ENCODE measurements at places on chromosomes 6 and 20.

- DNase-seq = no peak
These were observed 46.8 kb downstream of the KCNB1 start for GRCh38 chr20:49435639-49436038.

GRCh38 chr6:104682722-104683643, 176.7 kb downstream of the HACE1 start:
- DNase-seq = no peak

DNA sequence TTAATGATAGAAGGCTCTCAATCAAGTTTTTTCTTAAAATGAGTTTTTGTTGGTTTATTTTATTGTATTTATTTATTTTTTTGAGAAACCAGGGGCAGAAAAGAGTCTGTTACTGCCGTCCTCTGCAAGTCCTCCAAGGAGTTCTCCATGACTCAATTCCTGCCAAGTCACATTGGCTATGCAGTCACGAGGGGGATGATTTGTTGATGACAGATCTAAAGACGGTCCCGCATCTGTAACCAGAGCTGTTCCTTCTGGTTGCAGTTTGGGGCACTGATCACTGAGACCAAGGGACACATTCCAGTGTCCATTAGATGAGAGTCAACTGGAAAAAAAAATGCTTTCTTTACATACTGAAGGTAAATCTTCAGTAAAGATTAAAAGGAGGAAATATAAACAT, 13.9 kb upstream of the TSHZ2 start:
- no peak for DNase-seq

DNA sequence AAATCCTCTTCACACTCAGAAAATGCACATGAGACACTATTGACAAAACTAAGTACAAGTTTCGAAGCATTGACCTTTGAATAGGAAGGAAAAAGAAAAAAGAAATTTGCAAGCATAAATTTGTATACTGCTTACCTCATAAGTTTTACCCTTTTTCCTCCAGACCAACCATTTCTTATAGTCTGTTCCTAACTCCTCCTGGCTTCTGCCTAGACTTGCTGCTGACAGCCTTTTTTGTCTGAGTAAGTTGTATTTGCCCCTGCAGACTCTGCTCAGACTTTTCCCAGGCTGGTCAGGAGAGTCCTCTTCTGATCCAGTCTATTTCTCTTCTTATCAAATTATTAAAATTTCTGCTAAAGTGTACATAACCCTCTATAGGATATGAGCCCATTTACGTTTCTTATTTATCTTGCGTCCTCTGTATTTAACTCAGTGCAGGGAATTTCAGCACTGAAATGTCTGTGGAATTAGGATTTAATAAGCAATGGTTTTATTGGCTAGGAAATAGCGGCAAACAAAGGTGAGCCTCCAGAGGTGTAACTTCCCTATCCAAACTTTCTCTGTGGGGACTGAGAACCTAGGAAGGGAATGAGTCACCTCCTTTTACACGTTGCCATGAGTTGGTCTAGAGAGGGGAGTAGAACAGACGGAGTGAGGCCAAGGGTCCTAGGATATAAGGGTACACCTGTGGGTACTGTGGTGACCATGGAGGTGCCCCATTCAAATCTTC, 207.1 kb upstream of the MARCKS start:
- DNase-seq = no peak
